ENCODE measurements at places on chromosomes 1 and 21.

DNA sequence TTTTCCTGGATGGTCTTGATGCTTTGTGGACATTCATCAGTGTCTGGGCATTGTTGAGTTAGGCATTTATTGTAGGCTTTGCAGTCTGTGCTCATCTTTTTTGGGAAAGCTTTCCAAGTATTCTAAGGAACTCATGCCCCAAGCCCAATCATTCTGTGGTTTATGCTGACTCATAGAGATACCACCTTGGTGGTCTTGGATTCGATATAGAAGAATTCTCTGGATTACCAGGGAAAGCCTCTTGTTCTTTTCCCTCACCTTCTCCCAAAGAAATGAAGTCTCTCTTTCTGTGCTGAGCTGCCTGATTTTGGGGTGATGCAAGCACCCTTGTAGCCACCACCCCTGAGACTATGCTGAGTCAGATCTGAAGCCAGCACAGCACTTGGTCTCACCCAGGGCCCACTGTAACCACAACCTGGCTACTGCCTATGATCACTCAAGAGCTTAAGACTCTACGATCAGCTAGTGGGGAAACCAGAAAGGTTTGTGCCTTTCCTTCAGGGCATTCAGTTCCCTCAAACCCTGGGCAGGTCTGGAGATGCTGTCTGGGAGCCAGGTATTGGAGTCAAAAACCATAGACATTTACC is 422.6 kb downstream of the NUF2 start:
- no peak for DNase-seq

DNA sequence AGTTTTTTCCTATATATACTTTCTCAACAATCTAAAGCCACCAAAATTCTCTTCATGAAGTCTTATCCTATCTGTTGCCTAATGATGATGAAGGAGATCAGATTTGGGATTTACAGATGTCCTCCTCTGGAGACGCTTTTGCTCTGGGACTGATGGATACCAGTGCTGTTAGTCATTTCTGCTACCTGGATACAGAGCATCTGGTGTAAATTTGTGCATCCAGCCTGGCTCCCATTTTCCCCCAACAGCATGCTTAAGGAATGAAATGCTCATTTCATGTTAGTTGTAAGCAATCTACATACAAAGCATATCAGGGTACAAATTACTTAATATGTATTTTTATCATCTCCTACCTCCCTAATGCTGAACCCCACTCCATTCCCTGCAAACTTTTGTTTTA is 57.7 kb downstream of the HNRNPR start:
- DNase-seq: no peak

GRCh38 chr1:86714561-86715244 is 10.3 kb downstream of the SH3GLB1 start:
- no peak for DNase-seq

DNA sequence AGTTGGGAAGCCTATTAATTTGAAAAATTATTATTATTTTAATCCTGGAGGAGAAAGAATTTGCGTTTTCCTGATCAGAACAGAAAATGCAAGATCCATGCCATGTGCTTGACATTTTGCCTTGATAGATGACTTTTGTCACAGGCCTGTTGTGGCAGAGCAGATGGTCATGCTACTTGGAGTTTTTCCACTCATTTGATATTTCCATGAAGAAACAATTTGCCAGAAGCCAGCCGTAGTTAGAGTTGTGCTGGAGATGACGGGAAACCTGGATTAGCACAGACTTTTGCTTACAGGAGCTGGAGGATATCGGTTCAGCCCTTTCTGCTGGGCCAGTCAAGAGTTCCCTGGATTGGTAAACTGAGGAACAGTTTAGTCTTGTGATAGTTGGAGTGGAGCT is 3.2 kb downstream of the RCAN3 start:
- no peak for DNase-seq

DNA sequence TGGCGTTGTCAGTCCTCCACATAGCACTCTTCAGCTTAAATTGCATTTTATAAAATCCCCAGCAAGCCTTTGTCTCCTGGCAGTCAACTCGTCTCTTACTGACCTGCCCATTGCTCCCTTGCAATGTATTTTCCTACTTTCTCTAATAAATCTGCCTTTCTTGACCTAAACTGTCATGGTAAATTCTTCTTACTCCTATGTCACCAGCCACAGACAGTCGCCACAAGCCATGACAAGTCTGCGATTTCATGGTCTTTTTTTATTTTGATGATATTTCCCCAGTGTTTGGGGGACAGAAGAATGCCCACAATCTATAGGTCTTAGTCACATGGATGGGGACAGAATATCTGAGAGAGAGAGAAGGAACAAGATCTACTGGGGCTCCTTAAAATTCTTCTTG is 8.4 kb downstream of the IFNAR2 start:
- no peak for DNase-seq

DNA sequence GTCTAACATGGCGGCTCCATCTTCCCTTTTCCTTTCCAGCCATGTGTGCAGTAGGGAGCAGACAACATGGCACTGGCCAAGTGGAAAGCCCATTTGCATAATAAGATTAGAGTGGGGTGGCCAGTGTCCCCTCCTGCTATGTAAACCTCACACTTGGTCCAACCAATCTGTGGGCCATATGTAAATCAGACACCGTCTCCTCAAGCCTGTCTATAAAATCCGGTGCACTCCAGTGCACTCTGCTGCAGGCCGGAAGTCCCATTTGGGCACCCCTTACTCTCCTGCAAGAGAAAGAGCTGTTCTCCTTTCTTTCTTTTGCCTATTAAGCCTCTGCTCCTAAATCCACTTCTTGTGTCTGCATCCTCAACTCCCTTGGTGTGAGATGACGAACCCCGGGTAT is 44.1 kb downstream of the OLFML3 start:
- no peak for DNase-seq

DNA sequence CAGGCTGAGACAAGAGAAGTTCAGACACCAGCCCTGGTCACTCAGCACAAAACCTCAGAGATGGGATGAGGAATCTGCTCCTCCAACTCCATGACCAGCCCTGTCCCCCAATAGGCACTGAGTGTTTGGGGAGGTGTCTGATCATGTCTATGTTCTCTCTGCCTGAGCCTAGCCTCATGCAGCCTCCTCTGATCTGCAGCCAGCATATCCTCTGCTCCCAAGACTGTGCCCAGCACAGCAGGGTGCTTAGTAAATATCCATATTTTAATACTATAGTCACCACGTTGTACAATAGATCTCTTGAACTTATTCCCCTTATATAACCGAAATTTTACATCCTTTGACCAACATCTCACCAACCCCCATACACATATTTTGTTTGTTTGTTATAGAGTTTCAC is 202.9 kb downstream of the MATN1 start:
- no peak for DNase-seq

DNA sequence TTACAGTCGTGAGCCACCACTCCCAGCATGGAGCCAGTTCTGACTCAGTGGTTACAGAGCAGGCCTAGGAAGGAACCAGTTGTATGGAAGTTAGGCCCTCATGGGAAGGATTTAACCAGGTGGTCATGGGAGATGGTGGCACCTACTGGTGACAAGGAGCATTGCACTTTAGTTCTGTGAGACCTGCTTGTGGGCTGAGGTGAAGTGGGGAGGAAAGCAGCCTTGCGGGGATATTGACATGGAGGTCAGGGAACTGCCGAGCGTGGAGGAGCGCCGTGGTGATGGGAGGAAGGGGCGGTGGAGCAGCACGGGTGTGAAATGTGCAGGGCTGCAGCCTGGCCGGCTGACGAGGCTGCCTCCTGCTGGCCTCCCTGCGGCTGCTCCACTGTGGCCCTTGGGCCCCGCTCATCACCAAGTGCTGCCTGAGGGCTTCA is 100.4 kb downstream of the GALNT2 start:
- no peak for DNase-seq

All from stimulated activated CD8-positive, alpha-beta memory T cell treated with anti-CD3 and anti-CD28 coated beads, Interleukin-7, amount 100 ng/mL, for 1 hour (primary cell).